ENCODE measurements at places on chromosomes 4 and X. TPM values are rescaled to one million over a fixed set of nuclear protein-coding genes. Genes with fewer than 3 reads are reported as not detected.

- DNase-seq = peak; percentile 70
- H3K36me3 ChIP-seq = peaks cover 36% of the 10 kb centered on the region
- peak overlapping the region; percentile 68 for H3K4me3 ChIP-seq
- no peaks in the 10 kb centered on the region for H3K27me3 ChIP-seq
- peak overlapping the region; percentile 98 for H3K27ac ChIP-seq
Observed at GRCh38 chrX:149504226-149504914, 736 bp downstream of the IDS start.

DNA sequence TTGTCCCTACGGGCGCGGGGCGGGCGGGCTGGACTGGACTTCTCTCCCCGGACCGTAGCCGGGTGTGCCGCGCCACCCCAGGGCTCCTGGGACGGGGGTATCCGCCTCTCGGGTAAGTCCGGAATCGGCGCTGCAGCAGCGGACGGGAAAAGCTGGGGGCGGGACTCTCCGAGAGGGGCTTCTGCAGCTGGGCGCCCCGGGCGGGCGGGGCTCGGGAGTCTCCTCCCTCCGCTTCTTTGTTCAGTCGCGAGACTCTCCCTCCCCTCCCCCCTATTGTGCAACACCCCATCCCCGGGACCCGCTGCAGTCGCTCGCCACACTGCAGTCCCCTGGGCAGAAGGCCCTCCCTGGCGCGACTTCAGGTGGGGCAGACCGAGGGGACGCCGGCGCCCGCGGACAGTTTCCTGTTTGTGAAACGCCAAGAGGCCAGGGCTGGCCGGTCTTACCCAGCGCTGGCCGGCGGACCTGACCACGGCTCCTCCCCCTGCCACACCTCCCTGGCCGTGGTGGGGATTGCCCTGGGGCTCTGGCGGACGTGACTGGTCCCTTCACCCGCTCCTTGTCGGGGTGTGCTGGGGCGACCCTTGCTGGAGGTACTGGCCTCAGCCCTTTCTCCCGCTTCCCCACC is 966 bp downstream of the CCNG2 start:
- peaks cover 44% of the 10 kb centered on the region for H3K36me3 ChIP-seq
- H3K4me3 ChIP-seq = peak overlapping the region; percentile 81
- peaks cover 54% of the 10 kb centered on the region for H3K4me1 ChIP-seq
- no peaks in the 10 kb centered on the region for H3K27me3 ChIP-seq
- peak; percentile 82 for DNase-seq
- H3K27ac ChIP-seq = peak overlapping the region; percentile 95

- H3K4me1 ChIP-seq = no peaks in the 10 kb centered on the region
- no peak overlapping the region for H3K4me3 ChIP-seq
- H3K36me3 ChIP-seq = no peaks in the 10 kb centered on the region
- no peak for DNase-seq
- H3K27me3 ChIP-seq = no peaks in the 10 kb centered on the region
- H3K27ac ChIP-seq = no peak overlapping the region
Observed at GRCh38 chr4:155687380-155687982, 20.8 kb downstream of the GUCY1A1 start.

DNA sequence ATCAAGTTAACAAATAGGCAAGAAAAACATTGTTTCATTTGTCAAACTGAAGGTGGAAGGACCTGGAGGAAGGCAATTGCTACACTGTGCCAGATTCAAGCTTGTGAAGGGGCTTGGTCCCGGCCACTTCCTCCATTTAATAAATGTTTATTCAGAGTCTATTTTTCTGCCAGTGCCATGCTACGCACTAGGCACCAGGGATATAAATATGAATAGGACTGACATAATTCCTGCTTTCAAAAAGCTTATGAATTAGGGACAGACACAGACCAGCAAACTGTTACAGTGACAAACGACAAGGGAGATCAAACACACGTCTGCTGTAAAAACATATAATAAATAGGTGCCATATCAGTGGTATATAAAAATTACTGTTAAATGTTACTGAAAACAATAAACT is 571 bp downstream of the TLR6 start:
- H3K27ac ChIP-seq = peak overlapping the region; percentile 77
- H3K27me3 ChIP-seq = no peaks in the 10 kb centered on the region
- no peaks in the 10 kb centered on the region for H3K36me3 ChIP-seq
- peak; percentile 67 for DNase-seq

- H3K36me3 ChIP-seq = peaks cover 5% of the 10 kb centered on the region
- H3K27me3 ChIP-seq = no peaks in the 10 kb centered on the region
- no peaks in the 10 kb centered on the region for H3K4me1 ChIP-seq
- no peak for DNase-seq
Observed at GRCh38 chr4:73213916-73214653, 44.5 kb downstream of the ANKRD17 start.

DNA sequence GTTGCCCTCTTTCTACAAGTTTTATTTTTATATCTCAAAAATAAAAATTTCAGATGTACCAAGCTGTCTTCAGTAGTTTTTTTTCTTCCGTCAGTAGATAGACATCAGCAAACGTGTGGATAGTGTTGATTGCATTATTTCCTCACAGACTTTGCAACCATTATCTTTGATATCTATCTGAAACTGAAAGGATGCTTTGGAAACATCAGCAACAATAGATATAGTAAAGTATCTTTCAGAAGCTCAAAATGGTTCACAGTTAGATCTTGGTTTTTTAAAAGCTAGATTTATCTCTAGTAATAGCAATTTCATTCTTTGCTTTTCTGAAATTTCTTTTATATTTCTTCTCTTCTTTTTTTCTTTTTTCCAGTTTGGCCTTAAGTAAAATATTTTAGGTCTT is 246.9 kb upstream of the PCDH7 start:
- no peak for DNase-seq
- H3K4me3 ChIP-seq = no peak overlapping the region
- no peaks in the 10 kb centered on the region for H3K36me3 ChIP-seq
- H3K27ac ChIP-seq = no peak overlapping the region

DNA sequence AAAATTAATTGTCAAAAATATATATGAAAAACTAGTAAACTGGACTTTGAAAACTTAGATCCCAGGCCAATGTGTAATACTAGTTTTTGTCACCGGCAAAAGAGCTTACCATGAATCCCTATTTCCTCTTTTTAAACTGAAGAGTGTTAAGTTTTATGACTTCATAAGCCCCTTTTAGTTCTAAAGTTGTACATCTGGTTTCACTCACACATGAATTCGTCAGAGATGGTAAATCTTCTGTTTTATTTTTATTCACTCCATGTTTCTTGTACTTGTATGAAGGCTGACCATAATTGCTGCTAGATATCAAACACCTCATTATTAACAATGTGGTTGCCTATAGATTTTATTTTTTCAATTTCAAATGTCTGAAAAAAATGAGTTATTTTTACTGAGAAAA is 827.9 kb downstream of the PCDH7 start:
- no peak for DNase-seq
- H3K4me1 ChIP-seq = no peaks in the 10 kb centered on the region
- no peaks in the 10 kb centered on the region for H3K36me3 ChIP-seq
- H3K27me3 ChIP-seq = no peaks in the 10 kb centered on the region
- H3K27ac ChIP-seq = no peak overlapping the region
- H3K4me3 ChIP-seq = no peak overlapping the region

GRCh38 chrX:10397349-10397748 is 223.0 kb downstream of the MID1 start:
- no peak overlapping the region for H3K4me3 ChIP-seq
- H3K4me1 ChIP-seq = peaks cover 7% of the 10 kb centered on the region
- DNase-seq = no peak
- H3K27ac ChIP-seq = no peak overlapping the region

GRCh38 chr4:88860586-88860985 is 163.0 kb upstream of the NAP1L5 start:
- H3K4me3 ChIP-seq = no peak overlapping the region
- H3K27ac ChIP-seq = no peak overlapping the region
- H3K36me3 ChIP-seq = no peaks in the 10 kb centered on the region
- DNase-seq = no peak

- no peak for DNase-seq
- H3K27ac ChIP-seq = no peak overlapping the region
- no peaks in the 10 kb centered on the region for H3K27me3 ChIP-seq
- no peak overlapping the region for H3K4me3 ChIP-seq
Observed at GRCh38 chrX:71671043-71671780, 3.9 kb downstream of the LOC101059915 start.

- no peak for DNase-seq
- no peak overlapping the region for H3K4me3 ChIP-seq
- H3K27ac ChIP-seq = no peak overlapping the region
- H3K4me1 ChIP-seq = no peaks in the 10 kb centered on the region
- no peaks in the 10 kb centered on the region for H3K36me3 ChIP-seq
Observed at GRCh38 chrX:5791721-5792120, 436.9 kb downstream of the NLGN4X start.

DNA sequence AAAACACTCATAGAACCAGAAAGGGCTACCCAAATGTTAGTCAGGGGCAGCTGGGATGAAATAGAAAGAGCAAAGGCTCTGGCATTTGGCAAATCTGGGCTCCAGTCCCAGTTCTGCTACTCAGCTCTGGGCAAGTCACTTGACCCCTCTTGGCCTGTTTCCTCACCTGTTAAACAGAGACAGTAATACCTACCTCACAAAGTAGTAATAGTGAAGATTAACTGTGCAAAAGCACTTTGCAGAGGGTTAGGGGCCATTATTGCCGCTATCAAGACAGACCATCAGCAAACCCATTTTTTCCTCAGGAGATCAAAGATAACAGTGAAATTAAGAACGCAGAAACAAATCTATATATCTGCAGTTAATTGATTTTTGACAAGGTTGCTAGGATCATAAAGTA is 20.6 kb downstream of the ZBTB33 start:
- no peak overlapping the region for H3K27ac ChIP-seq
- DNase-seq = no peak
- H3K36me3 ChIP-seq = no peaks in the 10 kb centered on the region
- H3K4me1 ChIP-seq = peaks cover 3% of the 10 kb centered on the region
- no peak overlapping the region for H3K4me3 ChIP-seq

DNA sequence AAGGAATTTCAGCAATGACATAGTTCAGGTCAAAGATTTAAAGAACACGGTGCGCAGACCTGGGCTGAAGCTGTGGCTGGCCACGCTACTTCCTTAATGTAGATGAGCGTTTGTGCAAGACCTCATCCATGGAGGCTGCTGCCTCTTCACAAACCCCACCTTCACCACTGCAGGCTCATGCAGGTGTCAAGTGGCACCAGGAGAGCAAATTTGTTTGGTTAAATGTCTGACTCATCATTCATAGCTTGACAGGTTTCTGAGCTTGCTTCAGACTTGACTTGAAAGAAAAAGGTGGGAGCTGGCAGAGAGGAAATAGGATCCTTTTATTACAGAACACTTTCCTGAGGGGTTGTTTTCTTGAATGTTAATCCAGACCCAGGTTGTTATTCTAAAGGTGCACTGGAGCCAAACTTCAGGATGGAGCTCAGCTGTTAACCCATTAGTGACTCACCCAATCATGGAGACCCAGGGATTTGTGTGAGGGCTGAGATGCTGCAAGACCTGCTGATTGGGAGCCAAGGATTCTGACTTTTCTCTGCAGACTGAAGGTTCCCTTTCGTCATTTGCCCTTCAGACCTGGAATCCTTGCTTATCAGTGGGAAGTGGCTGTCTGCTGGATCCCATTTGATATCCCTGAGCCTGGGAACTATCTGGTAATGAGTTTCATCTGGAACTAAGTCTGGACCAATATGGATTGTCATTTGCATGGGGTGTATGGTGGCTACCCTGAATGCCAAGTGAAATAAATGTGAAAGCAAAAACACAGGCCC is 315.3 kb downstream of the PTTG2 start:
- no peaks in the 10 kb centered on the region for H3K36me3 ChIP-seq
- H3K4me1 ChIP-seq = no peaks in the 10 kb centered on the region
- H3K27me3 ChIP-seq = no peaks in the 10 kb centered on the region

- no peak overlapping the region for H3K4me3 ChIP-seq
- no peaks in the 10 kb centered on the region for H3K36me3 ChIP-seq
- no peak for DNase-seq
- H3K27me3 ChIP-seq = peaks cover 2% of the 10 kb centered on the region
- no peak overlapping the region for H3K27ac ChIP-seq
Observed at GRCh38 chrX:2958199-2958598, 29.1 kb upstream of the ARSD start.

- peaks cover 47% of the 10 kb centered on the region for H3K4me1 ChIP-seq
- DNase-seq = no peak
- H3K36me3 ChIP-seq = peaks cover 2% of the 10 kb centered on the region
- H3K27me3 ChIP-seq = no peaks in the 10 kb centered on the region
Observed at GRCh38 chrX:19882066-19882775, 5.2 kb downstream of the SH3KBP1 start.

DNA sequence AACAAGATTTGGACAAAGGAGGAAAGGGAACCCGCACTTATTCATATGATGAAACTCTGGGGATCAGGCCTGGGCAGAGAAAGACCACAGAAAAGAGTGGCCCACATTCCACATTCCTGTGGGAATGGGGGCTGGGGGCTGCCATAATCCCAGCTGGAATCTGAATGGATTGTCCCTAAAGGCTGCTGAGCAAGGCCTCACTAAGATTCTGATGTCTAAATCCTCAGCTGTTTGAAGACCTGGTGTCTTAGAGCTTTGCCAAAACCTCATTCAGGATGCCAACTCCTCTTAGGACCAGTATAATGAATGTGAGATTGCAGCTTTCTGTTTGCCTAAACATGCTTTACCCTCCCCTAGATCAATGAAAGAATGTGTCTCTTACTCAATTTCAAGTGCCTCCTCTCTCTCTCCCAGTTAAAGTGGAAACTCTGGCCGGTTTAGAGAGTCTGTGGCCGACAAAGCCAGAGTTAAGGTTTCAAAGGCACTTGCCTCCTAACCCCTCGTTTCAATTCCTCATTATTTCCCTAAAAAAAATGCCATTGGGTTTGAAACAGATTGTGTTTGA is 33.3 kb upstream of the GPC4 start:
- H3K27me3 ChIP-seq = no peaks in the 10 kb centered on the region
- no peaks in the 10 kb centered on the region for H3K36me3 ChIP-seq
- H3K27ac ChIP-seq = no peak overlapping the region
- no peak overlapping the region for H3K4me3 ChIP-seq

- no peak for DNase-seq
- H3K4me1 ChIP-seq = no peaks in the 10 kb centered on the region
- no peaks in the 10 kb centered on the region for H3K27me3 ChIP-seq
- H3K27ac ChIP-seq = no peak overlapping the region
Observed at GRCh38 chr4:176479767-176480166, 160.0 kb downstream of the SPCS3 start.

DNA sequence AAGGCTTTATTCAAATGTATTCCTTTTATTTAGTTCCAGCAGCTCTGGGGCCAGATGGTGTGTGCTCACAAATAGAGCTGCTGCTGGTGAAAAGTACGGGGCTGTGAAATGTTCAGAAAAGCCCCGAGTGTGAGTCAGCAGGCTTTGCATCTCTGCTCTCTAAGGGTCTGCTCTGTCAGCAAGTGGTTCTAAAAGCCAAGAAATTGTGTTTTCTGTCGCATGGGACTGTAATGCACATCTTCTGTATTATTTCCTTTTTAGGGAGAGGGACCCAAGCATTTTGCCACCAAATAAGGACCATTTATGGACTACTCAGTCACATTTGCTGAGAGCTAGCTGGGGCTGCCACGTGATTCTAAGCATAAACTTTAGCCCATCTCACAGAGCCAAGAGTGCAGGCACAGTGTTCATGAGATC is 82.9 kb upstream of the NHS start:
- H3K27me3 ChIP-seq = no peaks in the 10 kb centered on the region
- no peak overlapping the region for H3K4me3 ChIP-seq
- H3K36me3 ChIP-seq = no peaks in the 10 kb centered on the region
- no peak overlapping the region for H3K27ac ChIP-seq
- no peaks in the 10 kb centered on the region for H3K4me1 ChIP-seq
- DNase-seq = no peak

GRCh38 chr4:188911199-188911598 is 772.0 kb downstream of the TRIML1 start:
- no peak for DNase-seq
- no peaks in the 10 kb centered on the region for H3K27me3 ChIP-seq
- no peaks in the 10 kb centered on the region for H3K4me1 ChIP-seq
- no peaks in the 10 kb centered on the region for H3K36me3 ChIP-seq
- no peak overlapping the region for H3K4me3 ChIP-seq

Gene MAGEB17
- total RNA-seq = not detected

Gene MGAT4D
- total RNA-seq = not detected

Gene ARHGEF9
- total RNA-seq = 35.3 TPM

Gene RENBP
- 39.2 TPM for total RNA-seq
